ENCODE measurements at places on chromosomes 12 and 14.

- DNase-seq: no peak
Observed at GRCh38 chr12:67068204-67068731, 200.9 kb upstream of the CAND1 start.

DNA sequence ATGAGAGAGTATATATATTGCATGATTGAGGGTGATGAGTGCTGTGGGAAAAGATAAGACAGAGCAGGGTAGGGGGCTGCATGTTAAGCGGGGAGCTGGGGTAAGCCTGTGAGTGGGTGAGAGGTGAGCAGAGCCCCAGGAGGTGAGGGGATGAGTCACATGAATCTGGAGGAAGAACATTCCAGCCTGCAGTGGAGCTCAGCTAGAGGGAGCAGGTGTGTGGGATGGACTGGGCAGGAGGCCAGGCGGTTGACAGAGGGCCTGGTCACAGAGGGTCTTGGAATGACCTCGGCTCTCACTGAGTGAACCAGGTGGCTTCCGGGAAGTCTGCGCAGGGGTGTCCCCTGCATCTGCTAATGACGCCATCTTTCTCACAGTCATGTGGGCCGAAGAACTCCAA lies 44.4 kb downstream of the GIT2 start:
- no peak for DNase-seq

DNA sequence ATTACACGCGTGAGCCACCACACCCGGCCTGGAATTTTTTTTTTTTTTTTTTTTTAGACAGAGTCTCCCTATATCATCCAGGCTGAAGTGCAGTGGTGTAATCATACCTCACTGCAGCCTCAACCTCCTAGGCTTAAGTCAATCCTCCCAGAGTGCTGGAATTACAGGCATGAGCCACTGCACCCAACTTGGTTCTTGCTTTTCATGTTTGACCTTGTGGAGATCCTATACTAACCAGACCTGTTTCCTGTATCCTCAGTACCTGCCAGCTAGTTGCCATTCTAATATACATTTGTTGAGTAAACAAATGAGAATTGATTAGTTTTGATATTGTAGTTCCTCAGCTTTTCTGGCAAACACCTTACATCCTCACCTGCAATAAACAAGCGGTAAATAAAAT lies 3.2 kb upstream of the VSIG10 start:
- no peak for DNase-seq

DNA sequence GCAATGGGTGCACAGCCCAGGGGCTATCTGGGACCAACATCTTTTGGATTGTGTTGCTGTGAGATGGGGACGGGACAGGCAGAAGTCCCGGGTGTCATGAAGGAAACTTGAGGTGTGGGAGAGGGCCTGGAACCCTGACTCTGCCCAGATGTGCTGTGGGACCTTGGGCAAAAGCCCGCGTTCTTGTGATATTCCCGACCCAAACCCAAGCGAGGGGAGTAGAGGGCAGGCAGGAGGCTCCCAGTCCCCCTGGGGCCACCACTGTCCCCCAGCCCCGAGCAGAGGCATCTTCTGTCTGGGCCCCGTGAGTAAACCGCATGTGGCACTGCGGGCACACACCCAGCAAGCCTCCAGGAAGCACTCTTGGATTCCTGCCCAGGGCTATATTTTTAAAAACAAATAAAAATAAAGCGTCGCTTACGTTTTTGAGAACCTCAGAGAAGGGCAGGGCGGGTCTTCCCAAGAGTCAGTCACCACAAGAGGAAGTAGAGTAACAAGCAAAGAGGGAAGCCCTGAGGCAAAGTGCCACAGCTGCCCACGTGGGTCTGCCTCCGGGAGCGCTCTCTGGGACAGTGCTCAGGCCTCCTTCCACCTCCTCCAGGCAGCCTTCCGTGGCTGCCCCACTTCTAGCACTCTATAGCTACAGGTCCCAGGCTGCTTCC lies 39.5 kb downstream of the BEGAIN start:
- DNase-seq: peak; percentile 67

GRCh38 chr12:113437729-113438100 lies 15.5 kb downstream of the SDSL start:
- DNase-seq: no peak

DNA sequence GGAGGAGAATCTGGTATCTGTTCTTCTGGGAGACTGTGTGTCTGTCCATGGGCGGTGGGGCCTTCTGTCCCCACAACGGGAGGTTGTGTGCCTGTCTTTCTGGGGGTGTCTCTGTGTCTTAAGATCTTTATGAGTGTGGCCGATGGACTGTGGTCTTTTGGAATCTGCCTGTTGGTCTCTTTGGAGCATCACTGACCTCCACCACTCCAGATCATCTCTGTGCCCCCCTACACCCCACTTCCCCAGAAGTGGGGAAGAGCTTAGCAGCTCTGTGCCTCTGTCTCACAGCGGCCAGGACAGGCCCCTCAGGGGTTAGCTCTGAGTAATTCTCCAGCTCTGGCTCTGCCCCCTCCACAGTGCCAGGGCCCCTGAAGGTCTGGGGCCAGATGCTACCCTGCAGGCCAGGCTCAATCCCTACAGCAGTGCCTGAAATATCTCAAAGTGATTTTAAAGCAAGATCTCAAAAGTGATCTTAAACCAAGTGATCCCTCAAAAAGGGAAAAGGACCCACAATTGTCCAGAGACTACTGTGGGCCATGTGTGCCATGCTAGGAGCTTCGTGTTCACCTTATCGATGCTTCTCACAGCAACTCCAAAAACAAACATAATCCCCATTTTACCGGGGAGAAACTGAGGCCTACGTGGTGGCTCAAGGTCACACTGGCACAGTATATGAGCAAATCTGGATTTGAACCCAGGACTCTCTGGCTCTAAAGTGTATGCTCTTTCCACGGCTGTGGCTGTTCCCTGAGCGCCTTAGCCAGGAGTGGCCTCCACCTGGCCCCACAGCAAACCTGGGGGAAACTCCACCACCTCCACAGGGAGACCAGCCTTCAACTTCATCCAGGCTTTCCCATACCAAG lies 26.0 kb upstream of the KRT78 start:
- peak; percentile 40 for DNase-seq

- DNase-seq: no peak
Observed at GRCh38 chr12:116626153-116626552, 67.0 kb downstream of the MAP1LC3B2 start.

- no peak for DNase-seq
Observed at GRCh38 chr12:129372876-129373275, 519.6 kb downstream of the GLT1D1 start.

- no peak for DNase-seq
Observed at GRCh38 chr14:28765831-28766468, 637 bp upstream of the FOXG1 start.

- no peak for DNase-seq
Observed at GRCh38 chr12:98466640-98467400, 48.6 kb upstream of the TMPO start.

GRCh38 chr12:10094646-10095395 lies 4.0 kb downstream of the CLEC1A start:
- DNase-seq: no peak

DNA sequence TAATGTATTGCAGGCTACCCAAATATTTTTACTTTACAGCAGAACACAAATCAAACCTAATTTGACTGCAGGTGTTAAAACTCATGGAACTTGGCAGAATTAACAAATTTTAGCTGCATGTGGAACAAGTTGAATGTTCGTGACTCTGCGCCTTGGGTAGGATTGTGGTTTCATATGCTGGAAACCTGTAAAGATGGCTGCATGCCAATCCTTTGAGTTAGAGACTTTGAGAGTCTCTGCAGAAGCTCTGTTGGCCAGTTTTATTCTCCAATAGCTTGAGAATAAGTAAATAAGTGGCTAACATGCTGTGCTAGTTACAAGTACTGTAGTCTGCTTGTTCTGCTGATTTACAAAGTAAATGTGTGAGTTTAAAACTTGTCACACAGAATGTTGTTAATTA lies 77.8 kb downstream of the PDE6H start:
- DNase-seq: no peak
